GM23338 (cell line): ENCODE measurements at places on chromosomes 12 and 14. TPM values are rescaled to one million over a fixed set of nuclear protein-coding genes. Genes with fewer than 3 reads are reported as not detected.
A peak's percentile ranks its signal among the peaks of the same experiment; 100 is the strongest.

GRCh38 chr14:68653804-68654203 is 139.1 kb downstream of the ZFP36L1 start:
- DNase-seq, result no peak

GRCh38 chr14:55749201-55749812 is 169.3 kb downstream of the KTN1 start:
- no peak for DNase-seq

Gene PTHLH
- total RNA-seq, result not detected in 2 replicates

Gene INHBC
- not detected in 2 replicates for total RNA-seq

GRCh38 chr12:52221912-52222457 is 11.1 kb upstream of the KRT7 start:
- peak; percentile 96 for DNase-seq
